Cerebellar nuclear complex (tissue), 1 donor: ENCODE measurements at places on chromosomes 11 and 22.

- no peak for DNase-seq
Measured at GRCh38 chr11:69541501-69542313, 60.2 kb downstream of the LINC01488 start.

DNA sequence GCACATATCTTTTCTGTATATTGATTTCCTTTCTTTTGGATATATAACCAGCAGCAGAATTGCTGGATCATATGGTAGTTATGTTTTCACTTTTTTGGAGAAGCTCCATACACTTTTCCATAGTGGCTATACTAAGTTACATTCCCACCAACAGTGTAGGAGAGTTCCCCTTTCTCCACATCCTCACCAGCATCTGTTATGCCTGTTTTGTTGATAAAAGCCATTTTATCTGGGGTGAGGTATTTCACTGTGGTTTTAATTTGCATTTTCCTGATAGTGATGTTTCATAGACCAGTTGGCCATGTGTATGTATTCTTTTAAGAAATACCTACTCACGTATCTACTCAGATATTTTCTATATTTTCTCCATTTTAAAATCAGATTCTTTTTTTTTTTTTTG is 419.3 kb upstream of the FAT3 start:
- DNase-seq = no peak

GRCh38 chr11:45816614-45817013 is 11.7 kb downstream of the SLC35C1 start:
- no peak for DNase-seq

GRCh38 chr11:63536669-63537292 is at the start of gene PLAAT4:
Gene PLAAT4 (plus strand): TSS chr11:63536808. CDS start chr11:63536869, 61 bp downstream.
- DNase-seq = peak; percentile 46
